ENCODE measurements at places on chromosomes 7 and 10.

GRCh38 chr10:69464801-69465401, 13.6 kb downstream of the TSPAN15 start:
- DNase-seq: no peak

GRCh38 chr10:58712982-58713381, 200.3 kb downstream of the BICC1 start:
- DNase-seq: no peak

DNA sequence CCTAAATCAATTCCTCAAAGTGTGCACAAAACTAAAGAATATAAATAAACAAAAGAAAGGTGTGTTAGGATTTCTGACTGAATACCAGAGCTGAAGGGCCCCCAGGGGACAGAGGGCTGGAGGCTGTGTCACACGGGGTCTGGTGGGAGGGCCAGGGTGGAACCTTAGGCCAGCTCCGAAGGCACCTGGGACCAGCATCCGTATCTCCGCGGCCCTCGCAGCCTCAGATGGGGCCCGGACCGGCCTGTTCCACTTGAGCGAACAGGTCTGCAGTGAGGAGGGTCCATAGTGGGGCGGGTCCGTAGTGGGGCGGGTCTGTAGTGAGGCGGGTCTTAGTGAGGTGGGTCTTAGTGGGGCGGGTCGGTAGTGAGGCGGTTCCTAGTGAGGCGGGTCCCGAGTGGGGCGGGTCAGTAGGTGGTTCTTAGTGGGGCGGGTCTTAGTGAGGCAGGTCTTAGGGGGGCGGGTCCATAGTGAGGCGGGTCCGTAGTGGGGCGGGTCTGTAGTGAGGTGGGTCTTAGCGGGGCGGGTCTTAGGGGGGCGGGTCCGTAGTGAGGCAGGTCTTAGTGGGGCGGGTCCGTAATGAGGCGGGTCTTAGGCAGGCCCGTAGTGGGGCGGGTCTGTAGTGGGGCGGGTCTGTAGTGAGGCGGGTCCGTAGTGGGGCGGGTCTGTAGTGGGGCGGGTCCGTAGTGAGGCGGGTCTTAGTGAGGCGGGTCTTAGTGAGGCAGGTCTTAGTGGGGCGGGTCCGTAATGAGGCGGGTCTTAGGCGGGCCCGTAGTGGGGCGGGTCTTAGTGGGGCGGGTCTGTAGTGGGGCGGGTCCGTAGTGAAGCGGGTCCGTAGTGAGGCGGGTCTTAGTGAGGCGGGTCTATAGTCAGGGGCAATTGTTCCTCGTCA, 15.1 kb downstream of the GPR146 start:
- no peak for DNase-seq

DNA sequence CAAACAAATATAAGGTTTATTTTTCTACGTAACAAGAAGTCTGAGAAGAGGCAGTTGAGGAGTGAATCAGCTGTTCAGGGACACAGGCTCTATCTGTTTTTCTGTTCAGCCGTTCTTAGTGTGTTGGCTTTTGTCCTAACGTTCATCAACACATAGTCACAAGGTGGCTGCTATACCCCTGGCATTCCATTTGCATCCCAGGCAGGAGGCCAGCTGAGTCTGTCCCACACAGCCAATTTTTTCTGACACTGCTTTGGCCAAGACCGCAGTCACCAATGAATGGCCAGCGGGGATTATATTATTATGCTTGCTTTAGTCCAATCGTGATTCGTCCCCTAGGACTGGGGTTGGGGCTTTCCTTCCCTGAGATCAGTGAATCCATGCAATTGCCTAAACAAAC, 143.4 kb upstream of the CHST15 start:
- peak; percentile 26 for DNase-seq

DNA sequence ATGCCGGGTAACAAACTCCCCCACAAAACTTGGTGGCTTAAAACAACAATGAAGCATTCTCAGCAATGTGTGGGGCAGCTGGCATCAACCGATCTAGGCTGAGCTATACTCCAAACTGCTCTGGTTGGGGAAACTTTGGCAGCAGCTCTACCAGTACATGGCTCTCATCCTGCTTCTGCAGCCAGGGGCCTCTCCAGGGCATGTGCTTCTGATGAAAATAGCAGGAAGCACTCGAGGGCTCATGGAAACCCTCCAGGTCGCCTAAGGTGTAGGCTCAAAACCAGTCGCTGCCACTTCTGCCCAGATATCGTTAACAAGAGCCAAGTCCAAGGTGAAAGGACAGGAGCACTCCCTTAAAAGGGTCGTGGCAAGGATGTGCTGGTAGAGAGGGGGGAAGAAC, 134.1 kb downstream of the TEX36 start:
- no peak for DNase-seq

DNA sequence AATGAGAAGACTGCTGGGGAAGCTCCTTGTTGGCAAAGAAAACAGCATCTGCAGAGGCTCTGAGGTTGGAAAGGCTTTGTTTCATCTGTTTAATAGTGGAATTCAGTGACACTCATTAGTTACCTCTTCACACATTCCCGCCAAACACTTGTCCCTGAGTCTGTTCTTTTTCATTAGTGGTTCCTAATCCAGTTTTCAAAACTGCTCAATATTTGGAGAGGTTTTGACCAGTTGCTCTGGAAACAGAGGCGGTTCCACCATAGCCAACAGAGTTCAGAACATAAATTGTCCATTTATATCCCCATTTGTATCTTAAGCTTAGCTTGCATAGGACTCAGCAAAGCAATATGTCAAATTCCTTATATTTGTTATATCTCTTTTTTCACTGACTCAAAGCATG, 754.6 kb downstream of the AUTS2 start:
- no peak for DNase-seq

DNA sequence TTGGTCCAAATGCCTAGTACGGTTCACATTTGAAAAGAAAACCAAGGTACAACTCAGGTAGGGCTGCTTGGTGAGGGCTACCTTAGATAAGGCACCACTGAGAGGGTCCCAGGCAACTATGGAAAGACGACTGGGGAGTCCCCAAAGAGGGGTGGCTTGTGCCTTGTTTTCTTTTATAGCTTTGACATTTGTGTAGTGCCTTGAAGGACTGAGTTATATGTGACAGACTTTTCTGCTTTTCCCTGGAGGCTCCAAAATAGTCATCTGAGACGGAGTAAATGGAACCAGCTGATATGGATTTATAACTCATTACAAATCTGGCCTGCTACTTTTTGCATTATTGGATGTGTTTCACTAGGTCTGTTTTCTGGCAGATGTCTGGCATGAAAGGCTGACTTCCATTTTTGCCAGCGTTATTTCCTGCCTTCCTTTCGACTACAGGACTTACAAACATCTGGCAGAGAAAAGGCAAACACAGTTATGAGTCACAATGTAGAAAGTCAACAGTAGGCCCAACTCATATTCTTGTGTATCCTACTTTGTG, 88.2 kb upstream of the IMMP2L start:
- no peak for DNase-seq

- DNase-seq: peak; percentile 86
These were observed 113.6 kb downstream of the ADCY1 start for GRCh38 chr7:45687721-45688120.

GRCh38 chr7:1290026-1290678, 57.5 kb downstream of the UNCX start:
- no peak for DNase-seq

GRCh38 chr7:37552030-37552429, 103.4 kb upstream of the ELMO1 start:
- DNase-seq: no peak

DNA sequence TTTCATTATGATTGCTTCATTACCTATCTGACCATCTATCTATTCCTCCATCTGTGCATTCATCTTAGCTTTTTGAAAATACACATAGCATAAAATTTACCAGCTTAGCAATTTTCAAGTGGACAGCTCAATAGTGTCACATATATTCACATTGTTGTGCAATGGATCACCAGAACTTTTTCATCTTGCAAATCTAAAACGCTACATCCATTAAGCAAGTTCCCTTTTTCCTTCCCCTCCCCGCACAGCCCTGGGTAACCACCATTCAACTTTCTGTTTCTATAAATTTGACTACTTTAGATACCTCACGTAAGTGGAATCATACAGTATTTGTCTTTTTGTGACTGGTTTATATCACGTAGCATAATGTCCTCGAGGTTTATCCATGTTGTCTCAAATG, 78.0 kb upstream of the ADRB1 start:
- DNase-seq: no peak

- DNase-seq: no peak
These were observed 12.0 kb downstream of the TBX20 start for GRCh38 chr7:35241884-35242283.

DNA sequence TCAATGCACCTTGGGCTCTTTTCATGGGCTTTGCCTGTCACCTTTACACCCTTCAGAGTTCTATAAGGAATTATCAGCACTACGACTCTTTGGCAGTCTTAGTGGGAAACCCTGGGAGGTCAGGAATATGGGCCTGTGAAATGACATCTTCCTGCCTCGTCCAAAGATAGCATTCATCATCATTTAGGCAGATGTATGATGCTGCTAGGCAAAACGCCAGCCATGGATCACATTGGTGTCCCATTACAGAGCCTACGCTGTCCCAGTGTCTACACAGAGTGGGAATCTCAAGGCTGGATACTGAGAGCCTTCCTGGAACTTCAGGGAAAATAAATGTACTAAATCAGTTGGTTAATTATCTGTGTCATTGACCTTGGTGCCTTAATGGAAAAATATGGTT, 259.4 kb upstream of the CELF2 start:
- DNase-seq: no peak

- DNase-seq: no peak
These were observed 53.0 kb upstream of the BAMBI start for GRCh38 chr10:28624351-28624750.

DNA sequence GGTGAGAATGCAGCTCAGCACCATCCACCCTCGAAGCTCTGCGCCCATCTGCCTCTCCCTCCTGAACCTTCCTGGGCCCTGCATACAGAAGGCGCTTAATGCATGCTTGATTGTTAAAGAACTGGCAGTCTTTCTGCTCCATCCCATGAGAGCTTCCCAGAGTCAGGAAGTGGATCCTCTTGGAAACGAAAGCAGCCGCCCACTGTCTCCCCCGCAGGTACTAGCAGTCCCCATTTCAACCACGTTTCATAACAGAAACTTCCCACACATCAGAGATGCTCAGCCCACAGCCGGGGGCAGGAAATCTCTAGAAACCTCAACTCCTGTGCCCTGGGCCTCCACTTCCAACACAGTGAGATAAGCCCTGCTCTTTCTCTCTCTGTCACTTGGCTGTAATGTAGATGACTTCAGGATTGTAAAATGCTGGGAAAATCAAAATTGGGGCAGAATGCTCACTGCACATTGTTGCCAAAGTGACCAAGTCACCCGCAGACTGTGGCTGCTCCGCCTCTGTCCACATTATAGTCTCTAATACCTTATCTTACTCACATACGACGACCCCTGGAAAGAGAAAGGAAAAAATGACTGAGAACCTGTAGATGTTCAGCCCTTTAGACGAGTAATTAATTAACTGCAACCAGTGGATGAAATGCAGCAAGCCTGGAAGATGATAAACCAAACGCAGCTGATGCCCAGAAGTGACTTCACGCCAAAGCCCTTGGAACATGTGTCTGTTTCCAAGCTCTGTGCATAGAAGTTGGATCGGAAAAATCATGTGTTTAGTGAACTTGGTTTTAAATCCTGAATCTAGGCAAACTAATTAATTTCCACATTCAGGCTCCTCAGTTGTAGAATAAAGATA, 28.5 kb downstream of the GSDME start:
- no peak for DNase-seq

DNA sequence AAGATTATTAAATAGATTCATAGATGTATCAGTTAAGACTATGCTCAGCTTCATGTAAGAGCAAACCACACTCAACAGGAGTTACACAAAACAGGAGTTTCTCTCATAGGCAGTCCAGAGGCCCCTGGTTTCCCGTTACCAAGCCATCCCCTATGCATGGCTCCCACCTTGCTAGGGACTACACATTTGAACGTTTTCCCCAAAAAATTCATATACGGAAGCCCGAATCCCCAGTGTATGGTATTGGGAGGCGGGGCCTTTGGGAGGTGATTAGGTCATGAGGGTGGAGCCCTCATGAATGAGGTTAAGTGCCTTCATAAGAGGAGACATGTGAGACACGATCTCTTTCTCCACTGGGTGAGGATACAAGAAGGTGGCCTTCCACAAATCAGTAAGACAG, 29.1 kb downstream of the RSU1 start:
- DNase-seq: no peak

- no peak for DNase-seq
These were observed 219.4 kb downstream of the ABCA13 start for GRCh38 chr7:48390388-48391327.

DNA sequence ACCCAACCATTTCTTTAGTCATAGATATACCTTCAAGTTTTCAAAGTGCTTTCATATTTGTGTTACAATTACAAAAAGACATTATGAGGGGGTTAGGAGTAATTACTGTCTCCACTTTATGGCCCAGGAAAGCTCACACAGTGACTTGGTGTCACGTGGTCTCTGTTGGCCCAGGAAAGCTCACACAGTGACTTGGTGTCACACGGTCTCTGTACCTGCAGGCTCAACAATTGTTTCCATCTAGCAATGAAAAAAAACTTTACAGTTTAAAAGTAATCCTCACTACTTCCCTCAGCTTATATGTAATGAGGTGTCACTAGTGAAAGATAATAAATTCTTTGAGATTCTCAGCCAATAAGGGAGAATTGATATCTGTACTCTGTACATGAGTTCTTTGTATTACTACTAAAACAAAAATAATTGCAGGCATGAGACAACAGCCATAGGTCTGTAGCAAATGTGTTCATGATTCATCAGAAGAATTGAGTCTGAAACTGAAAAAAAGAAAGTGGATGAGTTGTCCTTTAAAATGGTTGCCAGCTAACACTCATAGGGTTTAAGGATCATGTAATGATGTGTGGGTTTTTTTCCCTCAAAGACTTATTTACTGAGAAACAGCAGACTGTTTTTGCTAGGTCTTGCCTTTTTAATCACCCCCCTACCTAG, 10.9 kb downstream of the OGDH start:
- no peak for DNase-seq

GRCh38 chr7:1591396-1591795, 21.6 kb upstream of the PSMG3 start:
- no peak for DNase-seq

GRCh38 chr10:86723009-86723408, 33.4 kb upstream of the BMPR1A start:
- peak; percentile 18 for DNase-seq

DNA sequence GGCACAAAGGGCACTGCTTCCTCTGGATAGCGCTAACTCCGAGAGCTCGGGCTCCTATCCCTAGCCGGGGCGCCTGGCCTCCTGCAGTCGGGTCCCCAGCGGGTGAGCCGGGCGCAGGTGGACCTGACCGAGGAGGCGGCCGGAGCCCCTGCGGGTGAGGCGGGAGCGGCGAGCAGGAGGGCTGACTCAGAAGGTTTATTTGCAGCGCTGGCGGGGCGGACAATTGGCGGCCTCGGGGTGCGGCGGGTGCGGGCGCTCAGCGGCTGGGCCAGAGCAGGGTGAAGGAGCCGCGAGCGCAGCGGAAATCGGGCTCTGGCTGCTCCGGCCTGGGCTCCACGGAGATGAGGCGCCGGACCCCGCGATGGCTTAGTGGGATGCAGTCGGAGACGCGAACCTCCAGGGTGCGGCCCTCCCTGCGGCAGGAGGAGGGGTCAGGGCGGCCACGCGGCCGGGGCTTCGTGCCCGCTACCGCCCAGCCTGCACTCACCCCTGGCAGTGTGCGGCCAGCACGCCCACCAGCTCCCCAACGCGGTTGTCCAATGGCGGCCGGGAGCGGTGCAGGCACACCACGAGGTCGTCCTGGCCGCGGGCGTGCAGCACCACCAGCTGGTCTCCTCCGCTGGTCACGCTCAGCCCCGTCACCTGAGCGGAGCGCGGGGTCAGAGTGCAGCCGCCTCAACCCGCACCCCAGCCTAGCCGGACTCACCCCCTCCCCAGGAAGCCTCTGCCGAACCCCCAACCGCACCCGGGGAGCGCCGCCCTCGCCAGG, 16.1 kb downstream of the MYO1G start:
- DNase-seq: peak; percentile 89

GRCh38 chr10:112216151-112216550, 32.6 kb upstream of the GPAM start:
- no peak for DNase-seq
